ENCODE measurements at places on chromosomes 2 and 18.

DNA sequence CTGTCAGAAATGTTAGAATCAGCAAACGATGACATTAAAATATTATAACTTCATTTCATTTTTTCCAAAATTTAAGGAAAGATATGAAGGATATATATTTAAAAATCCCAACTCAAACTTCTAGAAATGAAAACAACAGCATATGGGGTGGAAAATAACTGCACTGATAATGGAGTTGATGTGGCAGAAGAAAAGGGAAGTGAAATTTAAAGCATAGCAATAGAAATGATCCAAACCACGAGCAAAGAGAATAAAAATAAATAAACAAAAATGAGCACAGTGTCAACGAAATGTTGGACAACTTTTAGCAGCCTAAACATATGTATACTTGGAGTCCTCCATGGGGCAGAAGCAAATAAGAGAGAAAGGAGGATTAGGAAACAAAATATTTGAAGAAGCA, 280.2 kb downstream of the KCNJ3 start:
- DNase-seq: no peak

- DNase-seq: no peak
Observed at GRCh38 chr18:60446821-60447220, 74.2 kb upstream of the MC4R start.

DNA sequence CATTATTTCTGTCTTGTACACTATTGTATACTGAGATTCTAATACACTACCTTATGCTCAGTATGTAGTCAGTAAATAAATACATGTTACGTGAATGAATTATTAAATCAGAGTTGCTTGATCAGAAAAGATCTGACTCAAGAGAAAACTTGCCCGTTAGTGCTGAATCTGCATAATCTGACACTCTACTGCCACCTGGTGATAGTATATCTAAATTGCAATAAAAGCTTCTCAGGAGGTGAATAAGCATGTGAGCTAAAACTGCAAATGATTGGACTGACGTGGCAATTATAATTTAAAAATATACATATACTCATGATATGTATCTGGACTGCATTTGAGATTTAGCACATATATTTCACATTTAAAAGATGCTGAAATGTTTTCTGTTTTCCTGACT, 70.4 kb downstream of the KIAA1328 start:
- no peak for DNase-seq

- DNase-seq: no peak
Observed at GRCh38 chr2:36387258-36387916, 31.8 kb downstream of the CRIM1 start.

GRCh38 chr2:60958800-60959199, 58.7 kb upstream of the PEX13 start:
- no peak for DNase-seq

- DNase-seq: no peak
Observed at GRCh38 chr2:207936380-207936779, 88.9 kb downstream of the PLEKHM3 start.

DNA sequence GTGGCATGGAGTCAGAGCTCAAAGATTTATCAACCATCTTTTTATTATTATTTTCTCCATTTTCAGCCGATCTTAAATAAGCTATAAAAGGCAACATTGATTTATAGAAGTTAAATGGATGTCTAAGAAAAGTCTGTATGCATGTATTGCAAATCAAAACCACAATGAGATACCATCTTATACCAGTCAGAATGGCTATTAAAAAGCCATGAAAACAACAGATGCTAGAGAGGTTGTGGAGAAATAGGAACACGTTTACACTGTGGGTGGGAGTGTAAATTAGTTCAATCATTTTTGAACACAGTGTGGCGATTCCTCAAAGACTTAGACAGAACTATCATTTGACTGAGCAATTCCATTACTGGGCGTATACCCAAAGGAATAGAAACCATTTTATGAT, 731.0 kb downstream of the CNTNAP5 start:
- DNase-seq: no peak

- no peak for DNase-seq
Observed at GRCh38 chr2:194854941-194855340, 802.1 kb upstream of the SLC39A10 start.

DNA sequence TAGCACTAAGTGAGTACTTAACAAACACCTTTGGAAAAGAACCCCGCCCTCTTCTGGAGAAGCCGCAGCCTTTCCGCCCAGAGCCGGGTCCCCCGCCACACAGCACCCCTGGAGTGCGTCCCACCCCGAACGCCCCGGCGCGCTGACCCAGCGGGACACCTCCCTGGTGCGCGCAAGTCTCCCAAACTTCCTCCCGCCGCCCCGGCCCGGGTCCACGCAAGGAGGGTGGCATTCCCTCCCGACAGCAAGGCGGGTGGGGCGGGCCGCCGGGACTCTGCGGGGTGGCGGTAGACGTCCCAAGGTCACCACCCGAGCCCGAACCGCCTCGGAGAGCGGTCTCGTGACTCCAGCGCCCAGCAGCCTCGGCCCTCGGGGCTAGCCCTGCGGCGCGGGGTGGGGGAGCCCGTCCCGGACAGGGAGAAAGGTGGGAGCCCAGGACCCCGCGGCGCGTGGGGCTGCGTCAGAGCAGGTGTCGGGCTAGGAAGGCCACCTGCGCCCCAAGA, 598 bp downstream of the CCDC93 start:
- DNase-seq: no peak

- no peak for DNase-seq
Observed at GRCh38 chr2:129726216-129726615, 253.2 kb upstream of the RAB6C start.

- DNase-seq: no peak
Observed at GRCh38 chr2:232340171-232340935, 38.2 kb upstream of the ALPP start.

- DNase-seq: no peak
Observed at GRCh38 chr2:46050489-46050888, 246.7 kb upstream of the EPAS1 start.

DNA sequence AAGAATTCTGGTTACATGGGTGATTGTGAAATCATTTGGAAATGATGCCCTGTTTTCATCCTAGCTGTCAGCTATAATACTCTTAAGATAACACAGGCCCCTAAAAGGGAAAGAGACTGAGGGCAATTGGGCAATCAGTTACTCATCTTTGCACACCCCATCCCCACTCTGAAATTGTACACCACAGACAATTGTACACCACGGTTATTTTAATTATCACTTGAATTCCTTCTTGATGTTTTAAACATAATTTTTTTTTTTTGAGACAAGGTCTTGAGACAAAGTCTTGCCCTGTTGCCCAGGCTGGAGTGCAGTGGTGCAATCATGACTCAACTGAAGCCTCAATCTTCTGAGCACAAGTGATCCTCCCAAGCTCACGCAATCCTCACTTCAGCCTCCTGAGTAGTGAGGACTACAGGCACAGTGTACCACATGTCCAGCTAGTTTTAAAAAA, 862.4 kb upstream of the ACVR2A start:
- no peak for DNase-seq

- DNase-seq: no peak
Observed at GRCh38 chr2:45316576-45317338, 294.3 kb downstream of the SRBD1 start.

GRCh38 chr2:241425368-241425767, 69.3 kb downstream of the FARP2 start:
- DNase-seq: no peak

GRCh38 chr18:30632071-30632698, 410.4 kb downstream of the DSC3 start:
- no peak for DNase-seq

- DNase-seq: no peak
Observed at GRCh38 chr2:191778041-191778440, 68.8 kb downstream of the CAVIN2 start.

DNA sequence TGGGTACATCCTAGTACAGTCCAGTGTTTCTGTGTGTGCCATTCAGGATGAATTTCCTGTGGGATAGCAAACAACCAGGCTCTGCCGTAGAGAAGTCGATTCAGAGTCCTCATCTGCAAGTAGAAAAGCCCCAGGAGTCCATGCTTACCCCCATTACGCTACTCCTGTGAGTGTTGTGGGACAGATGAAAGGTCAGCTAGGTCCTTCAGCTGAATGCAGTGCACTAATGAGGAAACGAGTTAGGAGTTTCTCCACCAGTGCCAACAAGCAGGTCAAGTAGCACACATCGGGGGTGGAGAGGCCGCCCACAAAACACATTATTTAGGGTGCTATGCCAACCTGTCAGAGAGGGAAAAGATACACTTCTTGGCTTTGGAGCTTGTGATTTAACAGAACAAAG, 2.5 kb upstream of the GPR39 start:
- no peak for DNase-seq

- DNase-seq: no peak
Observed at GRCh38 chr2:60834270-60834717, 47.1 kb upstream of the REL start.

DNA sequence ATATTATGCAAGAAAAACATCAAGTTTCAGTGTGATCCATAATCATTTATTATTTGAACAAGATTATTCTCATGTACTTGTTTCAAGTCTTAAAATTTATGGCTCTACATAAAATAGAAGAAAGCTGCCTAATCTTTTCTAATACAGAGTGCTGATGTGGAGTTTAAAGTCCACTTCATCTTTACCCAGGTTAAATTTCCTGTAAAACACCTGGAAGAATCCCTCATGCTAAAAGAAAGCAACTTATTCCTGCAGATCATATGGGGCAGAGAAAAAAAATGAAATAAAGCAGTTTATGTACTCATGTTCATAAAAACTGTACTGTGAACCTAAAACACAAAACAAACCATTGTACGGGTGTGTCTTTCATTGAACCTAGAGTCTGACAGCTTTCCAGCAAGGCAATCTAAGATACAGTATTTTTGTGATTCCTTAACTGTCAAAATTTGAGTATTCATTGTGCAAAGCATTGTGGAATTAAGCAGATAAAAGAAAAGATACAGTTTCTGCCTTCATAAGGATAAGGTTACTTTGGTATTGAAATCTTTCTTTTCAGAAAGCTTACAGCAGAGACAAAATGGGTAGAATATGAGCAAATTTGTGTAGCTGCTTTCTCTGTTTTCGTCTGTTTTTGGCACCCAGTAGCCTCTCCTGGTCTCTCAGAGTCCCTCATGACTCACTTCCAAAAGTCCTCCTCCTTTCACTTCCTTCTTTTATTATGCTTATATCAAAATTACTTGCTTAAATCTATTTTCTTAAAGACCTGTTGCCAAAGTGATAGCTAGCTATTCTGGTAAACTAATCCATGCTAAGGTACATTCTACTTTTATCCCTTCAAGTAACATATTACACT, 26.9 kb upstream of the GLS start:
- DNase-seq: no peak

DNA sequence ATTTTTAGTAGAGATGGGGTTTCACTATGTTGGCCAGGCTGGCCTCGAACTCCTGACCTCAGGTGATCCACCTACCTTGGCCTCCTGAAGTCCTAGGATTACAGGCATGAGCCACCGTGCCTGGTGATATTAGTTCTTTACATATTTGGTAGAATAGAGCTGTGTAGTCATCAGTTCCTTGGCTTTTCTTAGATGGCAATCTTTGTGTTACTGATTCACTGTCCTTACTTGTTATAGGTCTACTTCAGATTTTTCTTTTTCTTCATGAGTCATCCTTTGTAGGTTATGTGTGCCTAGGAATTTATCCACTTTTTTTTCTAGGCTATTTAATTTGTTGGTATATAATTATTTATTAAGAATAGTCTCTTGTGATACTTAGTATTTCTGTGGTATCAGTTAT, 30.3 kb upstream of the ZSWIM2 start:
- DNase-seq: no peak

- no peak for DNase-seq
Observed at GRCh38 chr2:227499627-227500300, 27.8 kb downstream of the AGFG1 start.

GRCh38 chr2:45821558-45822271, 170.2 kb downstream of the PRKCE start:
- no peak for DNase-seq

DNA sequence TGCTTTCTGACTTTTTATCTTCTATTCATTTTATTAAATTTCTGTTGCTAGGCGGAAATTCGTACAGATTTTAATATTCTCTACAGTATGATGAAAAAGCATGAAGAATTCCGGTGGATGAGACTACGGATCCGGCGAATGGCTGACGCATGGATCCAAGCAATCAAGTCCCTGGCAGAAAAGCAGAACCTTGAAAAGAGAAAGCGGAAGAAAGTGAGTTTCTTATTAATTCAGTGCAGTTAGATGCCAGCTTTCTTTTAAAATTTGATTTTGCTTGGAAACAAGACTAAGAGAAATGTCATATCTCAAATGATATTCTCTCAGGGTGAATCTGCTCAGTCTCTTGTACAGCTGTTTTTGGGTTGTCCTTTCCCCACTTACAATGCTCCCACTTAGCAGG, 84.3 kb downstream of the MGAT5 start:
- DNase-seq: no peak

- no peak for DNase-seq
Observed at GRCh38 chr2:145807968-145808367, 1288.0 kb upstream of the ZEB2 start.

DNA sequence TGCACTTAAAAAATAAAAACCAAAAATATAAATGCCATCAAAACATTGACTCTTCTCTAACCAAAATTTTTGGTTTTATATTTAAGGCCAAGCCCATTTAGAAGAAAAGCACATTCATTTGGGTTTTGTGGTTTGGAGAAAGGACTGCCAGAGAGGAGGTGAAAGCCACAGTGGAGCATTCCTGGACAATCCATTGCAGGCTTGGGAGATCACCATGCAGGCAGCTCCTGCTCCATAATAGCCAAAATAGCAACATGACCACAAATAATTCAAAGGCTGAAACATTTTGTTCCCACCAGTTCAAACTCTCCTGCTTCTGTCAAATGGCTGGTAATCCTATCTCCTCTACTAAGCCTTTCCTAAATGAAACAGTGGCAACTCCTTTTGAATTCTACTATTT, 73.5 kb downstream of the GALNT3 start:
- no peak for DNase-seq

- DNase-seq: no peak
Observed at GRCh38 chr2:77034445-77034844, 487.7 kb downstream of the LRRTM4 start.

GRCh38 chr2:194730266-194730665, 926.8 kb upstream of the SLC39A10 start:
- DNase-seq: no peak

DNA sequence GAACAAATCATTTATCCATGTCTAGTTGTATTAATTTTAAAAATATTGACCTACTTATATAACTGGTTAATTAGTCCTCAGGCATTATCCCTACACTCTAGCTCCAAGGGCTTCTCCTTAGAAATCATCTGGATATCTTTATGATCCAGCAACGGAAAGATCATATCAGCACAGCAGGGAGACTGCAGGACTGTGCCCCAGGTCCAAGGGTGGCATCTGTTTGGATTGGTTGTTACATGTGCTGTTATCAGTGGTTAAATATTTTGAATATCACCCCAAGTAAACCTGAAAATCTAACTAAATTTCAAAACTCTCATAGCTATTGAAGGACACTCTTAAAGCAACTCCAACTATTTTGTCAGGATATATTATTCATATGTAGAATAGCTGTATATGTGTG, 556.2 kb upstream of the ZEB2 start:
- no peak for DNase-seq

Measured in SIG-M5 (cell line).